SK-N-SH (cell line): ENCODE measurements at places on chromosomes 3 and 15. TPM values are rescaled to one million over a fixed set of nuclear protein-coding genes. Genes with fewer than 3 reads are reported as not detected.

DNA sequence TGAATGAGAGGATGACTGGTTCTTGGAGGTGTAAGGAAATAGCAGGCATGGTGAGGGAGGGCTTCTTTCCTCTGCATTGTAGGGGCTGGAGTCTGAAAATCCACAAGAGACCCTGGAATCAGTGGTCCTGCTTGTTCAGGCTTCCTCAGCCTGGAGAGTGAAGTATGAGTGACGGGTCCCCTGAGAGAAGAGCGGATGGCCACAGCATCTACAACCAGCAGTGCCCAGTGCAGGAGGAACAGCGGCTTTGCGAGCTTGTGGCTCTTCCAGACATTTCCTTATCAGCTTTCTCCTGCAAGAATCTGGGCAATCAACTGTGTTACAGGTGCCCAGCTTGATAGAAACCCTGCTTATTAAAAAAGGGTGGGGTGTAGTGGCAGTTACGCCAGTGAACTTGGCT is 97.0 kb upstream of the HES1 start:
- H3K27me3 ChIP-seq: 0 out of 2 replicates have a peak, but pooled peaks cover 10% of the 10 kb centered on the region
- H3K27ac ChIP-seq: no peak overlapping the region
- no peak for DNase-seq

- peak overlapping the region; percentile 65 for H3K27ac ChIP-seq
Measured at GRCh38 chr3:58041826-58042324, 33.7 kb downstream of the FLNB start.

DNA sequence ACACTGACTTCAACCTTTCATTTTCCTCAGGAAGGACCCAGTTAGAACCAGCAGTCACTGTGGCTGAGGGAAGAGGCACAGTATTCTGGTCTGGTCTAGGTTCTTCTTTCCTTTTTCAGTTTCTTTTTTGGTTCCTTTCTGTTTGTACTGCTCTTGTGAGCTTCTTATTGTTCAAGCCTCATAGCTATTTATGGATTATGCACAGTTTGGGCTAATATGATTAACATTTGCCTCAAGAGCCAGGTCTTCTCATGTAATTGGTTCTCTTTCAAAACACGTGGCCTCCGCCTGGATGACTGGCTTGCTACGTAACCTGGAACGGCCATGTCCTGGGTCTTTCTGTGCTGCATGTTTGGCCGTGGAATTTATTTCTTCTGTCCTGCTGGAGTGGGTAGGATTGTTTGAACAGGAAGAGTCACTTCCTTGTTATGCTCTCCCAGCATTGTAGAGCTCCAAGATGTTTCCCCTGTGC is 43.3 kb downstream of the RBMS3 start:
- H3K27ac ChIP-seq: peak overlapping the region; percentile 94
- no peak for DNase-seq
- peak overlapping the region; percentile 31; the same call in 1 of the 2 replicates for H3K4me3 ChIP-seq
- peaks cover 18% of the 10 kb centered on the region; the same call in 1 of the 2 replicates for H3K36me3 ChIP-seq
- H3K4me1 ChIP-seq: peaks cover 31% of the 10 kb centered on the region

GRCh38 chr15:80846031-80846815 is 67.1 kb downstream of the CEMIP start:
- H3K4me3 ChIP-seq: no peak overlapping the region
- 0 out of 2 replicates have a peak, but pooled peaks cover 5% of the 10 kb centered on the region for H3K4me1 ChIP-seq
- H3K27me3 ChIP-seq: no peaks in the 10 kb centered on the region
- H3K27ac ChIP-seq: no peak overlapping the region
- DNase-seq: no peak

- H3K27me3 ChIP-seq: no peaks in the 10 kb centered on the region
- peak overlapping the region; percentile 90 for H3K27ac ChIP-seq
- no peak for DNase-seq
- peaks cover 3% of the 10 kb centered on the region for H3K4me1 ChIP-seq
- no peak overlapping the region for H3K4me3 ChIP-seq
Measured at GRCh38 chr3:18098960-18099587, 326.1 kb downstream of the SATB1 start.

GRCh38 chr15:71279757-71280141 is 164.5 kb downstream of the THSD4 start:
- H3K4me1 ChIP-seq: peaks cover 42% of the 10 kb centered on the region
- peak overlapping the region; percentile 88 for H3K27ac ChIP-seq
- no peak for DNase-seq
- no peaks in the 10 kb centered on the region for H3K36me3 ChIP-seq
- H3K4me3 ChIP-seq: no peak overlapping the region
- H3K27me3 ChIP-seq: no peaks in the 10 kb centered on the region

GRCh38 chr3:26960382-26960781 is 337.8 kb downstream of the LRRC3B start:
- DNase-seq: no peak
- H3K27ac ChIP-seq: no peak overlapping the region
- no peak overlapping the region for H3K4me3 ChIP-seq
- H3K27me3 ChIP-seq: no peaks in the 10 kb centered on the region
- H3K4me1 ChIP-seq: no peaks in the 10 kb centered on the region
- H3K36me3 ChIP-seq: no peaks in the 10 kb centered on the region

- peaks cover 5% of the 10 kb centered on the region for H3K36me3 ChIP-seq
- no peaks in the 10 kb centered on the region for H3K4me1 ChIP-seq
- no peak overlapping the region for H3K27ac ChIP-seq
- H3K27me3 ChIP-seq: no peaks in the 10 kb centered on the region
- DNase-seq: no peak
Measured at GRCh38 chr3:126049289-126050049, 34.5 kb downstream of the SLC41A3 start.

GRCh38 chr3:171678971-171679492 is 131.3 kb downstream of the PLD1 start:
- H3K4me3 ChIP-seq: no peak overlapping the region
- no peaks in the 10 kb centered on the region for H3K4me1 ChIP-seq
- no peak for DNase-seq
- no peak overlapping the region for H3K27ac ChIP-seq

- H3K4me1 ChIP-seq: no peaks in the 10 kb centered on the region
- no peak for DNase-seq
- H3K4me3 ChIP-seq: no peak overlapping the region
- no peaks in the 10 kb centered on the region for H3K27me3 ChIP-seq
- no peaks in the 10 kb centered on the region for H3K36me3 ChIP-seq
Measured at GRCh38 chr3:147661916-147662315, 252.8 kb downstream of the ZIC1 start.

- no peak for DNase-seq
- H3K36me3 ChIP-seq: peaks cover 7% of the 10 kb centered on the region
- H3K27ac ChIP-seq: peak overlapping the region; percentile 51; the same call in 1 of the 2 replicates
- no peak overlapping the region for H3K4me3 ChIP-seq
Measured at GRCh38 chr15:65655026-65655425, 33.3 kb downstream of the SLC24A1 start.

GRCh38 chr3:9168241-9168741 is 81.2 kb downstream of the SRGAP3 start:
- H3K27me3 ChIP-seq: no peaks in the 10 kb centered on the region
- H3K4me1 ChIP-seq: peaks cover 16% of the 10 kb centered on the region; the same call in 1 of the 2 replicates
- no peaks in the 10 kb centered on the region for H3K36me3 ChIP-seq
- no peak for DNase-seq
- no peak overlapping the region for H3K27ac ChIP-seq

- no peaks in the 10 kb centered on the region for H3K4me1 ChIP-seq
- no peak overlapping the region for H3K27ac ChIP-seq
- no peaks in the 10 kb centered on the region for H3K36me3 ChIP-seq
Measured at GRCh38 chr3:178406206-178406605, 130.0 kb upstream of the KCNMB2 start.

DNA sequence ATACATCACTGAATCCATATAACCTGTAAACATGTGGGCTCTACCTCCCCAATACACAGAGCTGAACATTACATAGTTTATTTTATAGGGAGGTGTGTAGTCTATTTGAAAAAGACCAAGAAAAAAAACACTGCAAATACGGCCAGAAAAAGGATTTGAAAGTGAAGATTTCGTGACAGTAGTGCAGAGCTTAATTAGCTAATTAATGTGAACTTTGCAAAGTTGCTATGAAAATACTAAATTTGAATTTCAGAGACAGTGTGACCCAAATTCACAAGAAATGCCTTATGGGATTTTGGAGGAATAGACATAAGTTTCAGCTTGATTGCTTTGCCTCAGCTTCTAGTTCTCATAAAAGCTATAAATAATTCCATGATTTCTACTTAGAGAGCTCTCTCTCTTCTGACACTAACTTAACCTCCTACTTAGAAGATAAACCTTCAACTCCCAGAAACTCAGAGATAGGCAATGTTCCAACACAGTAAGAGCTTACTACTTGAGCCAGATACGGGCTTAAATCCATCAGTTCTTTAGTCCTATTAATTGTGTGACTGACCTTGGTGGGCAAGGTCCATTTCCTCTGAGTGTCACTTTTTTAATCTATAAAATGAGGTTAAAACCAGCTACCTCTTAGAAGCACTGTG is 87.3 kb upstream of the THBS1 start:
- H3K4me3 ChIP-seq: no peak overlapping the region
- no peaks in the 10 kb centered on the region for H3K36me3 ChIP-seq

DNA sequence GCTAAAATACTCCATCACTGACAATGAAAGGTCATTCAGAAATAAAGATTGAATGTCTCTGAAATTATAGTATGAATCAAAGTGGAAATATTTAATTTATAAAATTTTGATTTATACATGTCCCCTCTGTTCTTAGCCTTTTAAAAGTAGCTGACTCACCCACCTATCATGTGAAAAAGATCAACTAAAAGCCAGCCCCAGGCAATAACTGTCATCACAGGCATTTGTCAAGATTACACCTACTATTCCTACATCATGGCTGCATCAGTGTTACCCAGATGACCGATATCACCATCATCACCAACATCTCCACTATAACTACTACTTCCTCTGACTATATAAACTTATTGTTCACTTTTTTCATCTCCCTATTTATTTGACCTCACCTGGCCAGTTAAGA is 14.3 kb upstream of the PIK3R4 start:
- no peak for DNase-seq
- no peaks in the 10 kb centered on the region for H3K36me3 ChIP-seq
- H3K27ac ChIP-seq: no peak overlapping the region
- H3K4me3 ChIP-seq: no peak overlapping the region

DNA sequence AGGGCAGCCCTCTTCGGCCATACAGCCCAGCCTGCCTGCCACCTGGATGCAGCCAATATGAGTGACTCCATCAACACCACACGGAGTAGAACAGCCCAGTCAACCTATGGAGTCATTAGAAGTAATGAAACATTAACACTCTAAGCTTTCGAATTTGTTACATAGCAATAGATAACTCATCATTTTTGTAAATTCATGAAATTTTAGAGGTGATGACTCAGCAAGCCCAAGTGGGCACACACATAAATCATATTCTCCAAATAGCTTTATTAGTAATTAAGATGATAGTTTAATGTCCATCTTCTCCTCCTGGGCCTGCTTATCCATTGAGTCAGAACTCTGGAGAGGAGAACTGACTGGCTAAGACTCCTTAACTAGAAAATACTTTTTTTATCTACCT is 335.0 kb upstream of the KCNH8 start:
- no peak overlapping the region for H3K4me3 ChIP-seq
- H3K4me1 ChIP-seq: no peaks in the 10 kb centered on the region
- no peak overlapping the region for H3K27ac ChIP-seq
- no peak for DNase-seq
- no peaks in the 10 kb centered on the region for H3K36me3 ChIP-seq
- no peaks in the 10 kb centered on the region for H3K27me3 ChIP-seq

DNA sequence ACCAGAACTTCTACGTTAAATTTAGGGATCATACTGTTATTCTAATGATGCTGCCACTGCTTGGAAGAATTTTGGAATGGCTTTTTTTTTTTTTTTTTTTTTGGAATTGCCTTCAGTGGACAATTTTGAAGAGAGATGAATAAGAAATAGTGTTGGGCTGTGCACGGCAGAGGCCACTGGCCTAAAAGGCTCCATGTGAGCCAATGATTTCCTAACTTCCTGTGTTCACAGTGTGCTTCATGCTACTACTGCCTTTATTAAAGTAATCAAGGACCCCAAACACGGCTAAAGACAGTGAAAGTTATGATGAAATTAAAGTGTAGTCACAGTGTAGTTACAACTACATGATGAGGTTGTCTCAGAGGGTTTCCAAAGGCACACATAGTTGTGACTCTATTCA is 100.8 kb upstream of the TNFAIP8L3 start:
- no peak overlapping the region for H3K4me3 ChIP-seq
- no peak for DNase-seq
- H3K27me3 ChIP-seq: peaks cover 21% of the 10 kb centered on the region; the same call in 1 of the 2 replicates
- no peaks in the 10 kb centered on the region for H3K36me3 ChIP-seq

DNA sequence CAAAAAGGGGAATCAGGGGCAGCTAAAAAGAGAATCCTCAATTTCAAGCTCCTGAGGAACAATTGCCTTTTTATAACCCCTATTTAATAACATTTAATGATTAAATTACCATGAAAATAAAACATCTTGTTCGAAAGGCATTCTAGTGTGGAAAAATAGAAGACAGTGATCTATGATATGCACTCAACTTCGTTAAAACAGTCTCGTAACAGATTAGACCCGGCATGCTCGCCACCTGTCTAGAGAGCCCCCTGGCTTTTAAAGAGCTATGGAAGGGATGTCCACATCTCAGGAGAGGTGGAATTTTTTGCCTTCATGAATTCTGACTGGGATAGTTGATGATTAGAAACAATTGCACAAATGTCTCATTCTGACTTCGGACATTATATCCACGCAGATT is 153.7 kb upstream of the MDFIC2 start:
- H3K4me3 ChIP-seq: no peak overlapping the region
- H3K27me3 ChIP-seq: no peaks in the 10 kb centered on the region
- DNase-seq: no peak
- no peak overlapping the region for H3K27ac ChIP-seq

GRCh38 chr3:140553591-140553990 is 124.3 kb upstream of the TRIM42 start:
- no peak for DNase-seq
- H3K36me3 ChIP-seq: no peaks in the 10 kb centered on the region
- no peak overlapping the region for H3K4me3 ChIP-seq
- no peaks in the 10 kb centered on the region for H3K27me3 ChIP-seq
- H3K4me1 ChIP-seq: no peaks in the 10 kb centered on the region
- no peak overlapping the region for H3K27ac ChIP-seq

DNA sequence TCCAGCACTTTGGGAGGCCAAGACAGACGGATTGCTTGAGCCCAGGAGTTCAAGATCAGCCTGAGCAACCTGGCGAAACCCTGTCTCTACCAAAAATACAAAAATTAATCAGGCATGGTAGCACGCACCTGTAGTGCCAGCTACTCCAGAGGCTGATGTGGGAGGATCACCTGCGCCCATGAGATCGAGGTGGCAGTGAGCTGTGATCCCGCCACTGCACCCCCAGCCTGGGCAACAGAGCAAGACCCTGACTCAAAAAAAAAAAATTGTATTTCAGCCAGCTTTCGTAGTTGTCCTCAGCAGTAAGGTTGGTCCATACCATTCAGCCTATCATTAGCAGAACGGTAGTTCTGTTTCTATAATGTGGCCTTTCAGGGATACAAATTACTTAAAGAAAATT is 66.6 kb upstream of the FURIN start:
- H3K27ac ChIP-seq: no peak overlapping the region
- no peaks in the 10 kb centered on the region for H3K36me3 ChIP-seq
- DNase-seq: no peak
- no peaks in the 10 kb centered on the region for H3K4me1 ChIP-seq

GRCh38 chr15:69881766-69882165 is 216.0 kb downstream of the TLE3 start:
- H3K4me1 ChIP-seq: no peaks in the 10 kb centered on the region
- no peaks in the 10 kb centered on the region for H3K27me3 ChIP-seq
- no peak for DNase-seq

The TMC3 gene
- polyA plus RNA-seq: not detected in 2 replicates

The SH2D7 gene
- not detected in 2 replicates for polyA plus RNA-seq

The GRM7 gene
- polyA plus RNA-seq: 0.03 and 0.29 TPM in 2 replicates

The SKIL gene
- polyA plus RNA-seq: 3.9 and 5.1 TPM in 2 replicates

The CAMP gene
- not detected in 2 replicates for polyA plus RNA-seq

The PLSCR5 gene
- not detected in 2 replicates for polyA plus RNA-seq

The BFSP2 gene
- not detected in 2 replicates for polyA plus RNA-seq

The CPN2 gene
- not detected in 2 replicates for polyA plus RNA-seq

The CFAP91 gene
- 3.7 and 6.3 TPM in 2 replicates for polyA plus RNA-seq

The WDR72 gene
- 0.02 TPM in 2 replicates for polyA plus RNA-seq

The RAB27A gene
- 9.6 and 11.0 TPM in 2 replicates for polyA plus RNA-seq

The TMEM62 gene
- 3.3 and 4.3 TPM in 2 replicates for polyA plus RNA-seq

The GUCA1C gene
- polyA plus RNA-seq: not detected in 2 replicates

The PLSCR4 gene
- 0.05 and 0.11 TPM in 2 replicates for polyA plus RNA-seq
